Left kidney (tissue), 8 donors: ENCODE measurements at places on chromosomes 7 and 10. TPM values are rescaled to one million over a fixed set of nuclear protein-coding genes. Genes with fewer than 3 reads are reported as not detected.

DNA sequence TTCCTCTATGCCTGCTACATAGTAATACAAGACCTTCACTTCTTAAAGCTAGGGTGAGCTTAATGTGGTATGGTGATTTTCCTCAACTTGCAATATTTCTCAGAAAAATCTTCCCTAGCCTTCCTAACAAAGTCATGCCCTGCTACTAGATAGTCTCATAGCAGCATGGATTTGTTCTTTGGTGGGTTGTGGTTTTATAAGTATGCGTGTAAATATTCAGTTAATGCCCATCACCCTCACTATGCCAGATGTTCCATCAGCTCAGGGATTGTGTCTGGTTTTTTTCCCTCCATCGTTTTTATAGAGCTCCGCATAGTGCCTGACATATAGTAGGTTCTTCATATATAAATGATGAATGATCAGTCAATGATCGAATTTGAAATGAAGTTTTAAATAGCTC is 182.8 kb downstream of the CREB5 start:
- no peak for DNase-seq

Gene ALOX5
- polyA plus RNA-seq = 3.5 TPM

DNA sequence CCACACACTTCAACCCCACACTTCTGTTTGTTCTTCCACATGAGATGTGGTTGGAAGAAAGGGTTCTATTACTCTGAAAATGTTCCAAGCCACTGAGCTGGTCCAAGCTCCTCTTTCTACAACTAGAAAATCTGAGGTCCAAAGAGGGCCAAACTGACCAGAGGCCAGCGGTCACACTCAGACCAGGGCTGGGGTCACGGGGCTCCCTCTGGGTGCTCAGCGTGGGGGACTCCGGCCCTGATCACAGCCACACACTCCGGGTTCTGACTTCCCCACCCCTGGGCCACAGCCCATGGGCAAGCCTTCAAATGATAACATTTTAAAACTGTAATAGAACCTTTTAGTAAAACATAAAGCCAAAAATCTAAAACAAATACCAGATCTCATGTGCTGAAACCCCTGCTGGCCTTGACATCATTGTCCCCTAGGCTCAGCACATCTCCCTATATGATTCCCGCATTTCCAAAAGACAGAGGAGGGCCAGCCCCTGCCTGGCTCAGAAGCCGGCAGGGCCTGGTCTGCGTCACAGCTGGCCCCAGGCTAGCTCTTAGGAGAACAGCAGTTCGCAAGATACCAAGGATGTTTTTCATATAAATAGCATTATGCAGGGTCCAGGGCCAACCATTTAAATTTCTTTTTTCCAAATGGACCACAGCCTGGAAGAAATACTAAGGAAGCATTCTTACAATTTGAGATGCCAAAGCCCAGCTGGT is 3.3 kb downstream of the CRYGN start:
- DNase-seq = no peak

DNA sequence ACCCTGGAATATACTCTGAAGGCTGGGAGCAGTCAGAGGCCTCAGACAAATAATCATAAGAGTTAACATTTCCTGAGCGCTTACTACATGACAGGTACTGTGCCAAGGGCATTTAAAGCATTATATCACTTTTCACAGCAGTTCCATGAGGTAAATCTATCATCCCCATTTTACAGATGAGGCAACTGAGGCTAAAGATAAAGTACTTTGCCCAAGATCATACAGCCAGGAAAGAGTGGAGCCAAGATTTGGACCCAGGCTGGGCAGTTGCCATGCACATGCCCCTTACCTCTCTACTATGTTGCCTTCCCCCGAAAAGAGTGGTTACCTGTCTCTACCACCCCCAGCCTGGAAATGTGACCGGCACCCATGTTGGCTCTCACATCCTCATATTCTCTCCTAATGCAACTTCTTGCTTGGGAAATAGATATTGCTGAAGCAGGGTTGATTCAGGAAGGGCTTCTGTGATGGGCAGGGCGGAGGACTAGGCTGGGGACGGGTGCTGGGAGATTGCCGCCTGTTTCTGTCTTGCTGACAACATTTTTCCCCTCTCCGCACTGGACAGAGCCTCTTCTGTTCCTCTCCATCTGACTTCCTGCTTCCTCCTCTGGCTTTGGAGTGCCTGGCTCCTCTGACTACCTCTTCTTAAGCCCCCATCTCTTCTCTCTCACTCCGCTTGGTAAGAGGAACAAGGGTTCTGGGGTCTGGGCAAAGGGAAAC is 13.8 kb downstream of the SMO start:
- no peak for DNase-seq

DNA sequence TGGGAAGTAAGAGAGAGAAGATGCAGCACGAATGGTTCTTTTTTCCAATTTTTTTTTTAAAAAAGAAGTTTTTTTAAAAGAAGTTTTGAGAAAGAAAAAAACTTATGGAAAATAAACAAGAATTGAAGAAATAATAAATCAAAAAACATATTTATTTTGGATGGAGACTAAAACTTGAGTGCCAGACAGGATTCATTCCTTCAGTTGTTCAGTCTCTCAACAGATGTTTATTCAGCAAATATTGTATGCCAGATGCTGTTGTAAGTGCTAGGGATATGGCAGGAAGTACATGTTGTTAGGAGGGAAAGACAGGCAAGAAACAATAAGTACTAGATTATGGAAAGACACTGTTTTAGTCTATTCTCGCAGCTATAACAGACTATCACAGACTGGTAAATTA is 750.7 kb upstream of the PHF14 start:
- no peak for DNase-seq

DNA sequence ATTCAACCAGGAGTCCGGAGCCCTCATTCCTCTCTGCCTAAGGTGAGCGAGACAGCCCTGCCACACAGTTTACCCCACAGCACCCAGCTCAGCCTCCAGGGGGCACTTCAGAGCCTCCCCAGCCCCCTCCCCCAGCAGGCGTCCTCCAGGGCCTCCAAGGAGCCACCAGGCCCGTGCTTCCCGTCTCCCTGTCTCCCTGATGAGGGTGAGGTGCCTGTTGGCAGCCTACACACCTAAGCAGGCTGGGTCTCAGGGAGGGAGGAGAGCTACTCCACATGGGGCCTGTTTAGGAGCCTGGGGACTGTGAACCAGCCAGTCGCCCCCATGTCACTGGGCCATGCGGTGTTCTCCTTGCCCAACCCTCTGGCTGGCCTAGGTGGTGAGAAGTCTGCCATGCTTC is 28.9 kb upstream of the TRIM8 start:
- no peak for DNase-seq

- no peak for DNase-seq
Measured at GRCh38 chr10:44968500-44969400, 9.1 kb downstream of the RASSF4 start.

GRCh38 chr10:25105743-25106260 is 69.0 kb upstream of the GPR158 start:
- DNase-seq = no peak

GRCh38 chr10:6617309-6618076 is 37.4 kb upstream of the PRKCQ start:
- no peak for DNase-seq

Gene PRTFDC1
- polyA plus RNA-seq = 46.0 TPM
